ENCODE measurements at places on chromosomes 11 and 22.

DNA sequence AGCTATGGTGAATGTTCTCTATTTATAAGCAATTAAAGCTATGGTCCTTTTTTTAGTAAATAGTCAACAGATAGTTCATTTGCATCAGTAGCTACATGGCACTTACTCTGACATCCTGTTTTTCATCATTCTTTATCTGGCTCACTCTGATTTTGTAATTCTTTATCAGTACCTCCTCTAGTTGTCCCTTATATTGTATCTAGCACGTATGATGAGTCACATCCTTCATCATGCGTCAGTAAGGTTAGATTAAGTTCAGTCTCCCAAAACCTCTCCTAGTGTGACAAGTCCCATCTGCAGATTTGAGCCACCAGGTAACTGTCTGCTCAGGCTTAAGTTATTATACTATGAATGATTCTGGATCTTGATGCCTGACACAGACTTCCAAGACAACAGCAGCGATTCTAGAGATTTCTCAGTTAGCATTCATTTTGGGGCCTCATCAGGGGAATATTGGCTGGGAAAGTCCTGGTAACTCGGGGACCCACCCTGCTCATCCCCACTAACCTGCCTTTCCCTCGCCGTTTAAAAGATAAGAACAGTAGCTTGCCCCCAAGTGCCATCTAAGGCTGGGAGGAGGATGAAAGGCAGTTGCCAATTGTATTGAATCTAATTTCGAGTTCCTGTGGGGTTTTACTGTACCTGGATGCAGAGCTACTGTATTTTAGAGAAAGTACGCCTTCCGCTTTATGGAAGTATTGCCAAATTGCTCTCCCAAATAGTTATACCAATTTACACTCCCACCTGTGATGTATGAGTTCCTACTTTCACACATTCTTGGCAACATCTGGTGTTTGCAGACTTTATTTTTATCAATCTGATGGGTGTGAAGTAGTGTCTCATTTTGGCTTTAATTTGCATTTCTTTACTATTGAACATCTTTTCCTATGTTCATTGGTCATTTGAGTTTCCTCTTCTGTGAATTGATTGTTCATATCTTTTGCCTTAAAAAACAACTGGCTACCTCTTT lies 55.9 kb downstream of the ZC3H12C start:
- DNase-seq: no peak

GRCh38 chr22:38089474-38089851 lies 5.5 kb upstream of the SLC16A8 start:
- DNase-seq: no peak

DNA sequence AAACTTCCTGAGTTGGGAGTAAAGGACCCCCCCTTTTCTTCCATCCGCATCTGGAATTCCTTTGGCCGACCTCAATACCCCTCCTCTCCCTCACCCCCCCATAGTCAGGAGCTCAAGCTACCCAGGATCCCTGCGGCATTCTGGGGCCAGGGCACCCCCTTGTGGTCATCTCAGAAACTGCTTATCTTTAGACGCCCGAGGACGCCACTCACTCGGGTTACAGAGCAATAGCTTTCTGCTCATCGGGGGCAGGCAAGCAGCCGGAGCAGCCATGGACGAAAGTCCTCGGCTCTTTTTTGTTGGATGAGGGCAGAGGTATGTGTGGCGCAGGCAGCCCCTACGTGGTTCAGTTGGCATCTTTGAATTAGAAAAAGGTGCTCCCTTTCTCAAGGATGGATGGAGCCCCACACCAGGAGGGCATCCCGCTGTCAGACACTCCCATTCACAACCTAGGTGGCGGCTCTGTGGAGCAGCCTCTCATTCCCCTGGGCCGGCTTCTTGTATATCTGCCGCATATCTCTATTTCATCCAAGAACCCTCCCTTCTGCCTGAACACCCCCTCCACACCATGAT lies 2.3 kb downstream of the C1QTNF5 start:
- peak; percentile 84 for DNase-seq

GRCh38 chr11:64296830-64297698 lies 3.1 kb upstream of the CATSPERZ start:
- no peak for DNase-seq

GRCh38 chr11:132142554-132142953 lies 772.1 kb downstream of the NTM start:
- DNase-seq: no peak

GRCh38 chr11:81026032-81026431 lies 1585.2 kb upstream of the TENM4 start:
- no peak for DNase-seq

- DNase-seq: no peak
Observed at GRCh38 chr11:95415837-95416304, 184.9 kb upstream of the SESN3 start.

DNA sequence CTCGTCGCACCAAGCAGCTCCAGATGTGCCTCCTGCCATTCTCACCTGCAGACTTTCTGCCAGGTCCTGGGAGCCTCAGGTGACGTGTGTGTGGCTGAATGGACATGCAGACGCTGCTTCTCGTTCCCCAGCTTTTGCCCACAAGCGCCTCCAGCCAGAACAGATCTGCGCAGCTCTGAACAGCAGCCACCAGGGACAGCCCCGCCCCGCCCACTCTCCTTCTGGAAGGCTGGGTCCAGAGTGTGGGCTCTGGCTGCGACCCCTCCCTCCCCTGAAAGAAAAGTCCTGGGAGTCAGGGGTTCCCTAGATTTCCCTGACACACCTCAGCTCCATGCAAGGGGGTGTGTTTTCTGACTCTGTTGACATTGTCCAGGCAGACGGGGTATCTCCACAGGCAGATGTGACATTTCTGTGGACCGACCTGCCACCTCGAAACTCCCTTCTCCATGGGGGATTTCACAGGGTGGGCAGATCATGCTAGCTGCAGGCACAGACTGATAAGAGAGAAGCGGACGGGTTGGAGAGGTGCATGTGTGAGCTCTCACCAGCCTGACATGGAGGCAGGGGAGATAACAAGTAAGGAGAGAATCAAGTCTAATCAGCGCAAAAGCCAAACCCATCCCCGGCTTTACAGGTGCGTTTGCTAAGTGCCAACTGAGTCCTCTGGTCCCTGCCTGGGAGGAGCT lies 19.8 kb downstream of the SLCO2B1 start:
- no peak for DNase-seq

GRCh38 chr22:48717883-48718817 lies 1109.5 kb downstream of the BRD1 start:
- no peak for DNase-seq

GRCh38 chr22:44933666-44934453 lies 75.9 kb downstream of the PHF21B start:
- no peak for DNase-seq

GRCh38 chr22:32574958-32575910 lies 100.6 kb downstream of the FBXO7 start:
- DNase-seq: no peak

GRCh38 chr11:5363679-5364078 lies 12.4 kb downstream of the OR51B6 start:
- no peak for DNase-seq

DNA sequence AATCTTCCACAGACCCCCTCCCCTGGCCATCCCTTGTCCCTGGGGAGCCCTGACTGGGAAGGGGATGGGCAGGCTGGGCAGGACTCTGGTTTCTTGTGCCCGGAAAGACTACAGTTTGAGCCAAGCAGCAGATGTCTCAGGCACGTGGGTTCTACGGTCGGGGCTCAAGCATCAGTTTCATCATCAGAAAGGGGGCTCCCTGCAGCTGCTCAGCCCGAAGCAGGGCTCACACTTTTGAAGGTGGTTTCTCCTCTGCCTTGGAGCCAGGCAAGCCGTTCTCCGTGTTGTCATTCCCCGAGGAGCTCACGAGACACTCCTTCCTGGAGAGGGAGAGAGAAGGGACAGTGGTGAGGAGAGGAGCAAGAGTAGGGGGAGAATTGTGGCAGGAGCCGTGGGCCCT lies 15.8 kb downstream of the SCN4B start:
- no peak for DNase-seq

GRCh38 chr22:29475550-29475949 lies 4.5 kb upstream of the NEFH start:
- DNase-seq: no peak

GRCh38 chr11:7534042-7534378 lies 20.2 kb downstream of the PPFIBP2 start:
- no peak for DNase-seq

DNA sequence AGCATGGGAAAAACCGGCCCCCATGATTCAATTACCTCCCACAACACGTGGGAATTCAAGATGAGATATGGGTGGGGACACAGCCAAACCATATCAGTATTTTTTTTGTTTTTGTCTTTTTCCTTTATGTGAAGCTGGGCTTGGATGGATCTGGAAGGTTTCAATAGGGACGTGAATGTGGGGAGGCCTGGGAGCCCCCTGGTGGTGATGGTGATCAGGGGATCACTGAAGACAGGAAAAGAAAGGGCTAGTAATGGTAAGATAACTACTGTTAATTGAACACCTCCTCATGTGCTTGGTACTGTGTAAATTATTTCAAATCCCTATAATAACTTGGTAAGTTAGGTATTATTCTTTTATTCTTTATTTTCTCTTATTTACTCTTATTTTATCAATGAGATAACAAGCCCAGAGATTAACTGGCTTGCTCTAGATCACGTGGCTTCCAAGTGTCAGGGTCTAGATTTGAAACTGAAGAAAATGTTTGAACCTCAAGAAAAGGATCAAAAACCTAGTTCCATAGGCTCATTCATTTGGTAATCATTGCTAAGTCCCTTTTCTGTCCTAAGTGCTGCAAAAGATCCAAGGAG lies 364.2 kb downstream of the TENM4 start:
- no peak for DNase-seq

DNA sequence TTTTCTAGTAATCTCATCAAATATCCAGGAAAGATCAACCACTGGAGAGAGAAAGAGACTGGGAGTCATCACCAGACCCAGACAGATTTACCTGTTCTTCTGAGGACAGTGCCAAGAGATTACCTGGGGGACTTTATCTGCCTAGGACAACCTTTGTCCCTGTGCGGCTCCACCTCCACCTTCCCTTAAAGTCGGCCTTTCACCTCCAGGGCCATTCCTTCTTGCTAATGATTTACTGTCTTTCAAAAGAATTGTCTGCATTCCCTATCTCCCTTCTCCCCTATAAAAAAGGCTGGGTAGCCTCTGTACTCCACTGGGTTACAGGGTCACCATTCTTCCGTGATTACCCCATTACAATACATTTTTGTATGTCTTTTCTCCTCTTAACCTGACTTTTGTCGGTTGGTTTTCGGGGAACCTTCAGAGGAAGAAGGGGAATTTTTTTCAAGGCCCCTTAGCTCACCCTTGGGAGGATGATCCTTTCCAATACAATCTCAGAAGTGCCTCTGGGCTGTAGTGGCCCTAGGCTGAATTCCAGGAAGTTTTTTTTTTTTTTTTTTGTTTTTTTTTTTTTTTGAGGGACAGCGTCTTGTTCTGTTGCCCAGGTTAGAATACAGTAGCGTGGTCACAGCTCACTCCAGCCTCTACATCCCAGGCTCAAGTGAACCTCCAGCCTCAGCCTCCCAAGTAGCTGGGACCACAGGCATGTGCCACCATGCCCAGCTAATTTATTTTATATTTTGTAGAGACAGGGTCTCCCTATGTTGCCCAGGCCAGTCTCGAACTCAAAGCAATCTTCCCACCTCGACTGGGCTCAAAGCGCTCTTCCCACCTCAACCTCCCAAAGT lies 1.5 kb upstream of the HMOX1 start:
- no peak for DNase-seq

GRCh38 chr11:36300650-36301049 lies 4.6 kb downstream of the PRR5L start:
- no peak for DNase-seq

- no peak for DNase-seq
Observed at GRCh38 chr11:66719111-66719872, 9.7 kb downstream of the SPTBN2 start.

DNA sequence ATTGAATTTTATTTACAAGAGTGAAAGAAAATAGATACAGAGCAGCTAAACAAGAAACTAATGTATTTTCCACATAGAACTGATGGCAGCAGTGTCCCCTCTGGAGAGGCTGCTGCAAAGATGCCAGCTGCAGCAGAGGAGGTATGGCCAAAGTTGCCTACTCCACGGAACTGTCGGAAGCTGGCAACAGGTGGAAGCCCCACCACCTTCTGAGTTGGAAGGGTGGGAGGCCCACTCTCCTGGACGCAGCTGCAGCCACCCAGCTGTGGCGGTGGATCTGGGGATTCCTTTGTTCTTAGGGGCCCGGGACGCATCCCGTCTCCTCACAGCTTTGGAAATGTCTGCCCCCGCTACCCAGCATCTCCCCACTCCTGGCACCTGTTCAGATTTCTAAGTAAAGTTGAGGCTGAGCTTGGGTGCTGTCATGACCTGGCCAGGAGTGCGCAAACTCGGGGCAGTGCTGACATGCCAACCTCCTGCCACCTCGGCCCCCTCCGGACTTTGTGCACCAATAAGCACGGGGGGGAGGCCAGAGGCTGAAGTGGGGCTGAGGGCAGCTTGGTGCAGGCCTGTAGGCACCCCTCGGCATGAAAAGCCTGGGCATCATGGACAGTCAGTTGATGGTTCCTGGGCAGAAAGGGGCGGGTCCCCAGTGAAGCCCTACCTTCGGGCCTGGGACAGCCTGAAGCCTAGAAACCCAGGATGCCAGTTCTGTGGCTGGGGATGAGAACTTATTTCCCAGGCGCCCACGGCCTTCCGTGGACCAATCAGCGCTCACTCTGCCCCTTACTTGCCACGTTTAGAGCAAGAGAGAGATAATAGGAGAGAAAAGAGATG lies 1071.4 kb downstream of the JRKL start:
- no peak for DNase-seq

GRCh38 chr11:132361011-132361550 lies 990.7 kb downstream of the NTM start:
- no peak for DNase-seq

GRCh38 chr11:71947498-71947897 lies 18.7 kb downstream of the RNF121 start:
- DNase-seq: no peak

DNA sequence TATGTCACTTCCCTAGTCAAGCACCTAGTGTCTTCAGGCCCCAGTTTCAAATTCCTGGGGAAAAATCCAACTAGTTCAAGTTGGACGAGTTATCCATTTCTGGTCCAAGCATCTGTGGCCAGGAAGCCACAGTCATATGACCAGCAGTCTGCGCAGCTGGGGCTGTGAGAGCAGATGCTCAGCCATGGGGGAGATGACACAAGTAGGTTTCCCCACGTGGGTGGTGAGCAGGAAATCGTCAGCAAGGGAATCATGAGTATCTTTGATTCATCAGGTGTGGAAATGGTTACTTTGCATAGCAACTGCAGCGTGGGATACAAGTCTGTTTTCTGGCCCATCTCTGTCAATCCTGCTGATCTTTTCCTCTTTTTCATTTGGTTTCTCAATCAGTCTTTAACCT lies 185.3 kb downstream of the C11orf91 start:
- DNase-seq: no peak

GRCh38 chr22:25067851-25068421 lies 115.4 kb downstream of the KIAA1671 start:
- DNase-seq: no peak

DNA sequence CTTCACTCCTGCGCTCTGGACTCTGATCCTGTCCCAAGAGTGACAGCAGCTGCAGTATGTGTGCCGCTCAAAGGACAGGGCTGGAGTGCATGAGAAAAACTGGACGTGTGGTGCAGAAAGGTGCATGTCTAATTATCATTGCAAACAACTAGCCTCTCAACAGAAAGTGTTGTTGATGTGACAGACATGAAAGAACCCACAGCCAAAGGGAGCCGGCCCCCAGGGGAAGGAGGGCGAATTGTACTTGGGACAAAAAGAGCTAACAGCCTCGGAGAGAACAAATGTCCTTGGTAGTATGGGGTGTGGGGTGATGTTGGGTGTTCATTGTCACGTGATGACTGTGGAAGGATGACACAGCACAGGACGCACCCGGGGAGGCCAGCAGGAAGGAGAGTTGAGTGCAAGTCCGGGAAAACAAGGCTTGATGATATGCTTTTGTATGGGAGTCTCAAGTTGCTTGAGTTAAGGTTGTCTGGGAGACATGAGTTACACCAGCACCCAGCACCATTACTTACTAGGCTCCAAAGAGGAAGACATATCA lies 325.5 kb downstream of the NTM start:
- DNase-seq: no peak
